ENCODE measurements at places on chromosomes 1 and 21.

- H3K36me3 ChIP-seq, result no peaks in the 10 kb centered on the region
- H3K27me3 ChIP-seq, result no peaks in the 10 kb centered on the region
- no peak overlapping the region for H3K27ac ChIP-seq
- no peak overlapping the region for H3K4me3 ChIP-seq
- DNase-seq, result no peak
Observed at GRCh38 chr1:211485480-211485857, 6.5 kb downstream of the RD3 start.

DNA sequence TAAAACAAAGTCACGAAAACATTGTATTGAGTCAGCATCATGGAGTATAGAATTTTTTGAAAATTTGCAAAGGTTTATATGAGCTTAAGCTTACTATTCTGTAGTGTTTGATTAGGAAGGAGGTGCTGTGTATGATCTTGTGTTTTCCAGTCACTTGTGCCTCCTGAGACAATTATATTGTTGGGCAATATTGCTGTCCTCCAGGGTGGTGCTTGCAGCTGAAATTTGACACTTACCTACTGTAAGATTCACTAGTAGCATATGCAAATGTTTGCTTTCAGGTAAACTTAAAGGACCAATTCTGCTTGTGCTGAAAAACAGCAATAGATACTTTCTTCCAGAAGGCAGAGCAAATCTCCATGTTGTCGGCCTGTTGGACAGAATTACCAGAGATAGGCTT lies 268.0 kb downstream of the TGFB2 start:
- no peaks in the 10 kb centered on the region for H3K4me1 ChIP-seq
- H3K36me3 ChIP-seq, result no peaks in the 10 kb centered on the region
- no peak overlapping the region for H3K27ac ChIP-seq
- H3K27me3 ChIP-seq, result no peaks in the 10 kb centered on the region

- no peaks in the 10 kb centered on the region for H3K27me3 ChIP-seq
- H3K36me3 ChIP-seq, result no peaks in the 10 kb centered on the region
- H3K27ac ChIP-seq, result no peak overlapping the region
- no peaks in the 10 kb centered on the region for H3K4me1 ChIP-seq
- DNase-seq, result no peak
Observed at GRCh38 chr21:18771845-18772380, 368.3 kb upstream of the TMPRSS15 start.

GRCh38 chr1:48556186-48556850 lies 84.3 kb upstream of the SPATA6 start:
- no peaks in the 10 kb centered on the region for H3K4me1 ChIP-seq
- H3K36me3 ChIP-seq, result no peaks in the 10 kb centered on the region
- H3K27me3 ChIP-seq, result no peaks in the 10 kb centered on the region
- no peak overlapping the region for H3K4me3 ChIP-seq

GRCh38 chr1:818618-819291 lies 105.0 kb upstream of the SAMD11 start:
- peaks cover 10% of the 10 kb centered on the region for H3K4me1 ChIP-seq
- no peak overlapping the region for H3K27ac ChIP-seq
- DNase-seq, result no peak
- no peaks in the 10 kb centered on the region for H3K36me3 ChIP-seq

GRCh38 chr21:41613533-41613909 lies 105.6 kb upstream of the TMPRSS2 start:
- no peak overlapping the region for H3K4me3 ChIP-seq
- no peaks in the 10 kb centered on the region for H3K4me1 ChIP-seq
- H3K27ac ChIP-seq, result no peak overlapping the region
- no peaks in the 10 kb centered on the region for H3K36me3 ChIP-seq

DNA sequence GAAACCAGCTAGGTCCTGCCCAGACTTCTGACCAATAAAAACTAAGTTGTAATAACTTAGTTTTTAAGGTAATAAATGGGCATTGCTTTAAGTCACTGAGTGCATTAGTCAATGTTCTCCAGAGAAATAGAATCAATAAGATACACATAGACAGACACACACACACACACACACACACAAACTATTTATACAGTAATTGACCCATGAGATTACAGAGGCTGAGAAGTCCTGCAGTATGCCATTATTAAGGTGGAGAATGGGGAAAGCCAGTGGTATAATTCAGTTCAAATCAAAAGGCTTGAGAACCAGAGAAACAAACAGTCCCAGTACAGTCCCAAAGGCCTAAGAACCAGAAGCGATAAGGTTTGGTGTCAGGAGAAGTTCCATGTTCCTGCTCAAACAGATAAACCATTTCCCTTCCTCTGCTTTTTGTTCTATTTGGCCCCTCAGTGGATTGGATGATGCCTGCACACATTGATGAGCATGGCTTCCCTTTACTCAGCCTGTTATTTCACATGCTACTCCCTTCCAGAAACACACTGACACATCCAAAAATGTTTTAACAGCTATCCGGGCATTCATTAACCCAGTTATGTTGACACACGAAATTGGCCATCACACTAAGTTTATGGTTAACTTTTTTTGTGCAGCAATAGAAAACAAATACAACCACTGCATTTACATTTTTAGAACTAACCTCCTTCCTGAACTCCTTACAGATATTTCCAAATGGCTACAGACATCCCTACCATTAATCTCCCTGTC lies 828.2 kb upstream of the NCAM2 start:
- no peak overlapping the region for H3K4me3 ChIP-seq
- no peaks in the 10 kb centered on the region for H3K36me3 ChIP-seq
- no peaks in the 10 kb centered on the region for H3K4me1 ChIP-seq
- H3K27ac ChIP-seq, result no peak overlapping the region
- no peaks in the 10 kb centered on the region for H3K27me3 ChIP-seq
- no peak for DNase-seq

DNA sequence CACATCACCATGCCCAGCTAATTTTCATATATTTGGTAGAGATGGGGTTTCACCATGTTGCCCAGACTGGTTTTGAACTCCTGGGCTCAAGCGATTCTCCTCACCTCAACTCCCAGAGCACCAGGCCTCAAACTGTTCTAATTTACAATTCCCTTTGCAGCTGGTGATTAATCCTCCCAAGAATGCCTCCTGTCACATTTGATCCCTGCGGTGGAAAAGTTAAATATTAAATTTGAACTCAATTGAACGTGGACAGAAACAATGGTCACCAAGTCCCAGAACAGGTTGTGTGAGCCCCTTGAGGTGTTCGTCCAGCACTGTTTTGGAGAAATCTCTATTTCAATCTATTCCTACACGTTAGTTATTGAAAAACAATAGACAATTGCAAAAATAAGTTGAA lies 2.0 kb upstream of the ANKRD35 start:
- peaks cover 22% of the 10 kb centered on the region for H3K27me3 ChIP-seq
- H3K4me3 ChIP-seq, result no peak overlapping the region
- H3K27ac ChIP-seq, result no peak overlapping the region

GRCh38 chr1:40879482-40880175 lies 17.5 kb upstream of the CITED4 start:
- no peak overlapping the region for H3K27ac ChIP-seq
- no peaks in the 10 kb centered on the region for H3K36me3 ChIP-seq
- peaks cover 21% of the 10 kb centered on the region for H3K27me3 ChIP-seq
- peaks cover 34% of the 10 kb centered on the region for H3K4me1 ChIP-seq
- H3K4me3 ChIP-seq, result no peak overlapping the region

DNA sequence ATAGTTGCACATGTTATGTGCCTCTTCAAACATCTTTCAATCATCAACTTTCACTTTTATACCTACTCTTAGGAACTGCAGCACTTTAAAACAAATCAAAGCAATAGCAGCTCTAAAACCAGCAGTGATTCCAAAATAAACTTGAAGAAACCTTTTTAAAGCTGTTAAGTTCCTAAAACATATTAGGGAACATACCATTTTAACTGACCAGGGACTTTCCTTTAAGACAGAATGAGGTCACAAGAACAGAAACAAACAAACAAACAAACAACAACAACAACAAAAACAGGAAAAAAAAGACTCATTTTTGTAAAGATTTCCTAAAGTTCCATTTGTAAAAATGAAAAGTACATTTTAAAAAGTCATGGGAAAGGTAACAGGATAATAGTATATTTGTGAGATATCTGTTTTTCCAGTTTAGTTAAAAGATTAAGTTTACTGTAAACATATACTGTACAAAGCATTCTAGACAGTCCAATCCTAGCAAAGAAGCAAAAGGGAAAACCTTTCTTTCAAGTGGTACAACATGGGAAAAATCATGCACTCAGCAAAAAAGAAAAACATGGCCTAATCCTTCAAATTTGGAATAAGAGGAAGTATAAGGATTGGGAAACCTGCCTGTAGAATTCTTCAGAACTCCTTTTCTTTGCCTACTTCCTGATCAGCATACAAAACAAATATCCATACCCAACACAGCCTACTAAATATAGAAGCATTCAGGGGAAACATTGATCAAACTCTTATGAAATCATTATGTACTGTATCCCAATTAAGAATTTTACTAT lies 45.5 kb downstream of the EPS15 start:
- no peaks in the 10 kb centered on the region for H3K4me1 ChIP-seq
- no peak overlapping the region for H3K4me3 ChIP-seq
- H3K27ac ChIP-seq, result no peak overlapping the region
- H3K36me3 ChIP-seq, result peaks cover 36% of the 10 kb centered on the region
- no peak for DNase-seq
- H3K27me3 ChIP-seq, result no peaks in the 10 kb centered on the region

GRCh38 chr1:235939480-235939775 lies 72.7 kb upstream of the LYST start:
- no peak overlapping the region for H3K27ac ChIP-seq
- no peak for DNase-seq
- H3K4me1 ChIP-seq, result peaks cover 35% of the 10 kb centered on the region
- H3K36me3 ChIP-seq, result no peaks in the 10 kb centered on the region

DNA sequence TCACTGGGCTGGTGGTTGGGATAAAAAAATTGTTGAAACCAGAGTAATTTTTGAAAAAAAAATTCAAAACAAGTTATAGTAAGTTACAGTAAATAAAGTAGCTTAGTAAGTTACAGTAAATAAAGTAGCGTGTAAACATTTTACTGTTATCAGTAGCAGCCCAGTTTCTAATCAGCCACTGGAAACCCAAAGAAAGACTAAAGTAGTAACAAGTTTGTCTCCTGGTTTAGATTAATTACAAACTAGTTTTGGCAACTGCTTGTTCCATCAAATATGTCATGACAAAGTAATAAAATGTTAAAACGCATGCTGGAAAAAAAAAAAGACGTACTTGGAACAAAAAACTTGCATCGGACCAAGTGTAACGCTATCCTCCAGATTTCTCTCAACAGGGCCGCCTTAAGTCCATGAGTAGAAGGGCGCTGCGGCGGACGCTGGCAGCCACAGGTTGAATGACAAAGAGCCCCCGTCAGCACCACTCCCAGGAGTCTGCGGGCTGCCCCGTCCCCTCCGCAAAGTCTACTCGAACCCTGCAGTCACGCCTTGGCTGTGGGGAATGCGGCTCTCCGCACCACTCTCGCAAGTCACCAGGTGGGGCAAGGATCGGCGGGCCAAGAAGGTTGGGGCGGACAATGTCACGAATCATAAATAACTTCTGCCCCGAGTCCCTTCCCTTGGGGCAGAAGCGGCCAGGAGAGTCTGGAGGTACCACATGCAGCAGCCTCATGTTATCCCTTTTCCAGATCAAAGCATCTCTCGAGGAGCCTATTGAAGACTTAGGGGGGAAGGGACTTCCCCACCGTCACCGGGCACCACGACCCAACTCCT lies 837 bp downstream of the SLC16A1 start:
- no peaks in the 10 kb centered on the region for H3K27me3 ChIP-seq
- H3K36me3 ChIP-seq, result no peaks in the 10 kb centered on the region
- H3K27ac ChIP-seq, result peak overlapping the region; percentile 80
- peaks cover 35% of the 10 kb centered on the region for H3K4me1 ChIP-seq
- H3K4me3 ChIP-seq, result peak overlapping the region; percentile 86

GRCh38 chr21:37758982-37759381 lies 157.3 kb downstream of the KCNJ6 start:
- no peaks in the 10 kb centered on the region for H3K36me3 ChIP-seq
- no peak overlapping the region for H3K4me3 ChIP-seq
- no peak overlapping the region for H3K27ac ChIP-seq
- H3K27me3 ChIP-seq, result no peaks in the 10 kb centered on the region
- DNase-seq, result no peak

DNA sequence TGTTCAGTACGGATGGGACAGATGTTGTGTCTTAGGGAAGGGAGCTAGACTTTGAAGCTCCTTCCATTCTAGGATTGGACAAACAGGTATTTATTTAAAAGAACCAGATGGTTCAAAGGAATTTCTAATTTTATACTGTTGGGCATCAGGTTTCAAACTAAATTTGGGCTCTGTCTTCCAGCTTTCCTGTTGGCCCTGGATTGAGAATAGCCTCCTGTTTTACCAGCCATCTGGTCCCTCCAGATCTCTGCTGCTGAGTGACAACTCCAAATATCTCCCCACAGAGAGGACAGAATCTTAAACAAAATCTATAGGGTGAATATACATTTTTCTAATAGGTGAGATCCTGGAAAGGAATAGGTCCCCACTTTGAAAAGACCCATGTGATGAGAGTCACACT lies 52.5 kb upstream of the CNIH3 start:
- no peak overlapping the region for H3K4me3 ChIP-seq
- no peak for DNase-seq
- H3K27me3 ChIP-seq, result no peaks in the 10 kb centered on the region
- no peaks in the 10 kb centered on the region for H3K4me1 ChIP-seq
- no peak overlapping the region for H3K27ac ChIP-seq
- no peaks in the 10 kb centered on the region for H3K36me3 ChIP-seq

All from CD4-positive, alpha-beta T cell (primary cell).